ENCODE measurements at places on chromosomes 3 and 15. TPM values are rescaled to one million over a fixed set of nuclear protein-coding genes. Genes with fewer than 3 reads are reported as not detected.
A peak's percentile ranks its signal among the peaks of the same experiment; 100 is the strongest.

The ARHGEF26 gene
- total RNA-seq: 4.1 TPM

The PARP15 gene
- not detected for total RNA-seq

The NR1I2 gene
- not detected for total RNA-seq

GRCh38 chr3:49700453-49701128, 11.2 kb downstream of the RNF123 start:
- no peak for DNase-seq

- no peak for DNase-seq
These were observed 463.2 kb upstream of the GBE1 start for GRCh38 chr3:82224661-82225060.

DNA sequence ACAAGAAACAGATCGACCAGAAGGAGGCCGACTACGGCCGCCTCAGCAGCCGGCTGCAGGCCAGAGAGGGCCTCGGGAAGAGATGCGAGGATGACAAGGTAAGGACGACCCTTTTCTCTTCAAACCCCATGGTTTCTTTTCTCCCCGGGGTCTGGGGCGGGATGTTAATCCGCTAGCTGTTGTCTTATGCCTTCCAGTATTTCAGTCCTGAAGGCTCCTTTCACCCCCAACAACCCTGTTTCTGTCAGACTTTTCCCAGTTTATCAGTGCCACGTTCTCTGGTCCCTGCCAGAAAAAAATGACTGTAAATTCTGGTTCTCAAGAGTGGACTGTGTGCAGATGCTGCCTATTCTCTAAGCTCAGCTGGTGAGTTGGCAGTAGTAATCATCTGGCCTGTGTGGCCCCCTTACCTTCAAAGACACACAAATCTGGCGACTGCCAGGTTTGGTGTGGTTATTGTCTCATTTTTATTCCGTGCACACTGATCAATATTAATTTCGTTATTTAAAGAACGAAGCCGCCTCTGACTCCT, 806 bp downstream of the GOLM2 start:
- DNase-seq: peak; percentile 30

Measured in M059J (cell line).